ENCODE measurements at places on chromosomes 12 and 14.

- no peak for DNase-seq
These were observed 101.2 kb downstream of the AKAP6 start for GRCh38 chr14:32430326-32430725.

GRCh38 chr12:22551624-22552023, 7.3 kb upstream of the C2CD5 start:
- no peak for DNase-seq

GRCh38 chr12:128994856-128995255, 141.6 kb downstream of the GLT1D1 start:
- DNase-seq: no peak

GRCh38 chr12:3236345-3237187, 159.4 kb downstream of the TSPAN9 start:
- peak; percentile 29 for DNase-seq

GRCh38 chr12:57091638-57092528, 3.0 kb downstream of the NAB2 start:
- DNase-seq: no peak

DNA sequence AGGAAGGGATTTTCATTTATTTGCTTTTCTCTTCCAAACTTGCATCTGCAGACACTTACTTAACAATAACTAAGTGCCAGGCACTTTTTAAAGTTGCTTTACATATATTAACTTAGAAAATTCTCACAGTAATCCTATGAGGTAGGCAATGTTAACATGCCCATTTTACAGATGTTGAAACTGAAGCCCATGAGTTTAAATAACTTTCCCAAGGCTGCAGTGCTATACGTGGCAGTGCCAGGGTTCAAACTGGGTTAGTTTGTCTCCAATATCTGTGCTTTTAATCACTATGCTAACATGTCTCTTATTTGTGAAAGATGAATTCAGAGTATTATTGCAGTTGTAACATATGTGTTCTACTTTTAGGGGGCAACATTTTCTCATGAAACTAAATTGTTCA, 29.9 kb downstream of the PUS7L start:
- DNase-seq: no peak

- DNase-seq: no peak
These were observed 184.3 kb downstream of the CCDC91 start for GRCh38 chr12:28374556-28374955.

- peak; percentile 14 for DNase-seq
These were observed 18.2 kb upstream of the CACNA2D4 start for GRCh38 chr12:1936406-1937320.

DNA sequence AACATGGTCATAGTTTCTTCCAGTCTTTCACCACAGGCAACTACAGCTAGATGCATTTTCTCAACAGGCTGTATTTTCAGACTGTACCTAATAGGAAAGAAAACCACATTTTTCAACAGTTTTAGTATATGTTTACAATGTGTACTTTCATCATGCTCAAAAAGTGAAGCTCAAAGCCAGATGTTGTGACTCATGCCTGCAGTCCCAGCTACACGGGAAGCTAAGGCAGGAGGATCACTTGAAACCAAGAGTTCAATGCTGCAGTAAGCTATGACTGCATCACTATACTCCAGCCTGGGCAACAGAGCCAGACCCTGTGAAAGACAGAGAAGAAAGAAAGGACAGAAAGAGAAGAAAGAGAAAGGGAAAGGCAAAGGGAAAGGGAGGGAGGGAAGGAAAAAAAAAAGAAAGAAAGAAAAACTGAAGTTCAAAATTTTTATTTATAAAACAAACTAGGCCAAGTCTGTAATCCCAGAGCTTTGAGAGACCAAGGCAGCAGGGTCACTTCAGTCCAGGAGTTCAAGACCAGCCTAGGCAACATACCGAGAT, 25.5 kb downstream of the GXYLT1 start:
- no peak for DNase-seq

DNA sequence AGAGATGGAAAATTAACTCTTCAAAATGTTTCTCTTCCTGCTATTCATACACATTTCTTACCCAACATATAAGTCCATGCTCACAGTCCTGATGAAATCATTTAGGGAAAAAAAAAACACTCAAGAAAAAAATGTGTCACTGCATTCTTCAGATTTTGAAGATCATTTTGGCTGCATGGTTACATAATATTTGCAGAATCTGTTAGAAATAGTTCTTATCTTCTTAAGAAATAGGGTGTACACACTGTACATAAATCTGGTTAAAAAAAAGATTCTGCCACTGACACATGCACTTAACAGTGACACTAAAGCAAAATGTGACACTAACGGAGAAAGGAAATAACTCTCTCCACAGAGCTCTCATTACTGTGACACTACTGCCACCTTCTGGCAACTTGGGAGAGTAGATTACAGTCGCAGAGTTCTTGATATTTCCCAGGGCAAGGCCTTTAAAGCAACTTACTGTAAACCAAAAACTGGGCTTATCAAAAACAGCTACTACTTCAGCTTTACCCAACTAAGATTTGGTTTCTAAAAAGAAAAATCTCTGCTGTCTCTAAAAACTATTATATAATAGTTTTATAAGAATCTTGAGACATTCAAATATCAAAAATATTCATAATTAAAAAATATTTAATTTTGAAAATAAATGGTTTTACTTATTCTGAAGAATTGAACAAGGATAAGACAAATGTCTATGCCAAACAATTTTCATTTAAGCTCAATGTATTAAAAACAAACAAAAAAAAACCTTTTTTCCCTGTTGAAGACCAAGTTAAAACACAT, 65.0 kb downstream of the SETD3 start:
- DNase-seq: peak; percentile 45

DNA sequence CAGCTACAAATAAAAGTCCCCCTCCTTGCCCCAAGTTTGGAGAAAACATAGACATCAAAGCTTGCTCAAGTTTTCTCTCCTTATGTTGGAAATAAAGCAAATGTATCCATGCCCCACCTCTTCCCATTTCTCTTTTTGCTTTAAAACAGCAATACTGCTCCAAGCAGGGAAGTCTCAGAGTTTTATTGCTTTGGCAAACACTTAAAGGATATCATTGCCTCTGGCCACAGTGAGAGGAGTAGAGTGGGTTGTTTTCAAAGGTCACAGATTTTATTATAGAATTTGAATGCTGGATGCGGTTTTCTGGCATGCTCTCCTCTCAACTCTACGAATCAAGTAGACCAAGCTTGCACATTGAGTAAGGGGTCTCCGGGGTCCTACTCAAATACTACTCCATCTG, 149.7 kb downstream of the TTC7B start:
- DNase-seq: no peak

DNA sequence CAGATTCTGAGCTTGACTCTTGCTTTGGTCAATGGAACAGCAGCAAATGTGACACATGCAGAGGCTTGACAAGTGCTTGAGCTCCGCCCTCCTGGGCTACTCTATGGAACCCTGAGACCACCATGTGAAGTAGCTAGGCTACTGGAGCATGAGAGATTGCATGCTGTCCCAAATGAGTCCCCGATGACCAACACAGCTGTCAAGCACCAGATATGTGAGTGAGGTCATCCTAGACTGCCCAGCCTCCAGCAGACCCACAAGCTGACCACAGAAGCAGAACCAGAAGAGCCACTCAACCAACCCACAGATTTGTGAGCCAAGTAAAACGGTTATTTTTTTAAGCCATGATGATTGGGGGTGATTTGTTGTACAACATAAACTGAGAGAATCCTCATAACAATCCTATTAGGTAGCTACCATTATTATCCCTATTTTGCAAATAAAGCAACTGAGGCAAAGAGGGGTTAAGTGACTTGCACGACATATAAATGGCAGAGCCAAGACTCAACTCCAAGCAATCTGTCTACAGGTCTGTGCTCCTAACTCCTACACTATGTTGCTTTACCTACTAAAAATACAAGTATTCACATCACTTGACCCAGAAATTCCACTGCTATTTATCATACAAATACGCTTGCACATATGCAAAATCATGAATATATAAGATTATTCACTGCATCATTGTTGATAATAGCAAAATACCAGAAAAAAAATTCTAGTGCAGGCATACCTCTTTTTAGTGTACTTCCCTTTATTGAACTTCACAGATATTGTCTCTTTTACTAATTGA, 136.2 kb downstream of the NDUFA12 start:
- peak; percentile 67 for DNase-seq

- no peak for DNase-seq
These were observed 4.3 kb downstream of the RNF212B start for GRCh38 chr14:23242076-23242475.

- DNase-seq: no peak
These were observed 164.3 kb downstream of the KTN1 start for GRCh38 chr14:55744321-55744720.

- DNase-seq: no peak
These were observed 85.7 kb downstream of the PPP2R5E start for GRCh38 chr14:63457498-63457897.

DNA sequence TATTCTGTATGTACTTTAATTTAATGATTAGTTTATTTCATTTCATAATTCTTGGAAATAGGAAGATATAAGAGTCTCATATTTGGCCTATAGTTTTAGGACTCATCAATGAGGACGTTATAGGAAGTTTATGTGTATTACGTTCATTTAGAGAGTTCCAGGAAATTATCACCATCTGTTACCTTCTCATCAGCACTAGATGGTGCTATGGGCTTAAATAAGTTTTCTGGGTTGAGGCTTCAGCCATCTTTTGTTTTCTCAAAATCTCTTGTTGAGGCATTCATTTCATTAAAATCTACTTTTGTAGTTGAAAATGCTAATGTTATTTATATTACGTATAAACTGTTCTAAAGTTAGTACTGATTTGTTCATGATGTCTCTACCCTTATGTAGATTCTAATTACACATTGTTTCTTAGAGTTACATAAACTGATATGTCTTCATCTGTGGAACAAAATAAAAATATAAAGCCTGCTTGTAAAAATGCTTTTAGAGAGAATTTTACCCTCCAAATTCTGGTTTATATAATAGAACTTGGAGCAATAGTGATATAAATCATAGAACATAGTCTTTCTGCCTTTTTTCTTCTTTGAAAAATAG, 89.2 kb downstream of the CFAP54 start:
- DNase-seq: peak; percentile 12

Data from kidney epithelial cell (primary cell).